Stimulated activated CD8-positive, alpha-beta memory T cell treated with anti-CD3 and anti-CD28 coated beads, Interleukin-4, amount 100 ng/mL, for 48 hours (primary cell): ENCODE measurements at places on chromosomes 1 and 21.

- DNase-seq: no peak
Measured at GRCh38 chr1:20080441-20081352, 10.7 kb downstream of the PLA2G5 start.

DNA sequence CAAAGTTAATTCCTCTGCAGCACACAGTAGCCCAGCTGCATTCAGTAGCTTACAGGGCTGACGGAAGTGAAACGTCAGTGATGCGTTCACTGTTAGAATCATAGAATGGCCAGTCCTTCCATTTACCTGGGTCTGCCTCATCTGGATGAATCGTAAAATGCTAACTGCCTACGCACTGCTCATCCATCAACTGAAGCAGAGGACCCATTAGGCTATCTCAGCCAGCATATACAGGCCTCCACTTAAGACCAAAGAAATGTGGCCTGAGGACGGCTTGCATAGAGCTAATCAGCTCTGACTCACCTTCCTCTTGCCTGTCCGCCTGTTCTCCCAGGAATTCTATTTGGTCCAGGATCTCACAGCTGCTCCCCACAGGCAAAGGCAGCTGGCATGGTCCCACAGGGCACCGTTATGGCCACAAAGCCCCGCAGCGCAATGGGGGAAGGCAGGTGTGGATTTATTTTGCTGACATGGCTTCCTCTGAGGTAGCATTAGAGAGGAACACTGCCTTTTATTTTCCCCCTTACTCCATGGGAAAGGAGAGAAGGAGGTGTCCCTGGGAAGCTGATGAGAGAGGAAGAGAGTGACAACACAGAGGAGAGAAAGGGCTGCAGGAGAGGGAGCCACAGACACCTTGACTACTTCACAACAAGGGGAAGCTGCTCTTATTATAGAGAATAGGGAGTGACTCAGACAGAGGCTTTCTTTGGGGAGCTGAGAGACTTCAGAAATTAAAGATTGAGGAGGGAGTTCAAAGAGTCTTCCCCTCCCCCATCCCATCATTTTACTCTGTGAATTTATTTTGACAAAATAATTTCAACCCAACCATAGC is 177.6 kb downstream of the HHIPL2 start:
- no peak for DNase-seq

DNA sequence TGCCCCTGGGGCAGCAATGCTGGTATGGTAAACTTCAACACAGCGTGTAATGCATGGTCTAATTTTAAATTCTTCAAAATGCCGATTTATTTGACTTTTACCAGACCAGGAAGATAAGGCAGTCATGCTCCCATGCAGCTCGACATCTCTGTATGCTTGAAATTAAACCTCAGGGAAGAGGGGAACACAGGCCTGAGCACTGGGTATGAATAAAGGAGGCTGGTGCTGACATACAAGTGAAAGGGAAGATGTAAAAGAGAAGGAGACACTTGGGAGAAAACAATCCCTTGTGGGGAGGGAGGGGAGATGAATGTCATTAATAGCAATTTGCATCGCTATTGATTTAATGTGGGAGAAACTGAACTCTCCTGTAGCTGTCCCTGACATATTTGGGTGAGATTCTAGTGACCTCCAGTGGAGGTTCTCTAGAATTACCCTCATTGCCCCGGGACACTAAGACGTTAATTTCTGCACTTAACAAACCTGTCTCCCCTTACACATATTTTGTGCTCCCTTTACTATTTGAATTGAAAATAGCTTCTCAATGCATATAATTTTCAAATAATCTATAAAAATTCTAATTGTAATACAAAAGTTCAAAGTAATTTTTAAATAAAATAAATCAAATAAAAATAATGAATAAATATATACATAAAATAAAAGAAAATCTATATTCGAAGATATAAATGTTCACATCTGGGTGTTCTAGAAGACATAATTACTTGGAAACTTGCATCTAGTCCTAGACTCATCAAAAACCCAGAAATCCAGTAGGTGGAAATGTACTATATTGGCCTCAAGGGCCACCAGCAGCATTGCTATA is 283.1 kb downstream of the LMX1A start:
- DNase-seq: no peak

- no peak for DNase-seq
Measured at GRCh38 chr1:22747021-22747734, 36.5 kb downstream of the EPHB2 start.

GRCh38 chr1:61585714-61586113 is 139.2 kb downstream of the TM2D1 start:
- DNase-seq: no peak

DNA sequence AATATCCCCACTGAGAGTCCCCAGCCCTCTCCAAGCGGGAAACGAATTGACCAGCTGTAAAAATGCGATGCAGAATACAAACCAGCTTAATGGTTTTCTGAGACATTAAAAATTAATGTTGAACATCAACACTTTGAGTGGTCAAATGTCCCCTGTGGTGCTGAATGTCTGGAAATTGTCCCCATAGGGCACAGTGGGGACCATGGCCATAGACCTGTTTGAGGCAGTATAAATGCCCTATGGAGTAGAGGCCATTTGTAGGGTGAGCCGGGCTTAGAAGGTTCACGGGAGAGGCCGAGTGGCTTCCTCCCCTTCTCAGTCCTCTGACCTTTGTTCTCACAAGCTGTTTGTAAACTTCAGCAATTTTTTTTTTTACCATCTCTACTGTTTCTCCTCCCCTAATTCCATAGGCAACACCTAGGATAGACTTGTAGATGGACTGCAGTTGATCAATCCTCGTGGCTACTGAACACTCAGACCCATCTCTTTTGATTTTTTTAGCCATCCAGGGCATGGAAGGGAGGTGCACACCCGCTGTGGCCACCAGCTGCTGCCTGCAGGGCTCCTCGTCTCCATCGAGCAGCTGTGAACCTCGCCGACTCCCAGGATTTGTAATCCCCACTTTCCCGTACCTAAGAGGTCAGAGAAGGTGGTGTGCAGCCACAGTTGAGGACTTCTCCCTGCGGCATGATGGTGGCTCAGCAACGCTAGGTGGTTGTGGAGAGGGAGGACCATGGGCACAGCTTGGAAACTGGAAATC is 41.0 kb downstream of the KAZN start:
- no peak for DNase-seq

DNA sequence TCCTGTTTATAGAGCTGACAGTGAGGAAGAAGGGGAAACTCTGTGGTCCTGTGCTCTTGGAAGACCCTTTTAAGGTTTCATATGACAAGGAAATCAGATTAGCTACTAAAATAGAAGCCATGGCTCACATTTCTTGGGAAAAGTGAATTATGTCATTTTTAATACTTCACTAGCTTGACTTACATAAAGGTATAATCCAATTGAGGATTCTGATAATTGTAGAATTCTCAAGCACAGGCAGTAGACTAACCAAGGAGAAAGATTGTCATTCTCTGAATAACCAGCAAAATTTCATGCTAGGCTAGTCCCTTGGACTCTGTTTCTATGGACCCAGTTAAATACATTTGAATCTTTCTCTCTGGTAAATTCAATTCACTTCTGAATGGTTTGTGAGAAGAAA is 613.0 kb upstream of the BEND5 start:
- DNase-seq: no peak
